ENCODE measurements at places on chromosomes 16 and 17. TPM values are rescaled to one million over a fixed set of nuclear protein-coding genes. Genes with fewer than 3 reads are reported as not detected.

Gene LDAF1
- total RNA-seq: 17.1 TPM

Gene AIPL1
- not detected for total RNA-seq

Gene CCL13
- not detected for total RNA-seq

Gene KRTAP2-1
- total RNA-seq: not detected

Gene ITGAL
- not detected for total RNA-seq

Gene TBC1D3
- total RNA-seq: not detected

Gene PSMC3IP
- 33.5 TPM for total RNA-seq

Gene ALOX15B
- 0.46 TPM for total RNA-seq

Gene GABARAP
- 637 TPM for total RNA-seq

Gene SYT17
- 12.4 TPM for total RNA-seq

Gene KRT17
- total RNA-seq: 0.99 TPM

Gene RDM1
- 3.0 TPM for total RNA-seq

Gene KRT9
- total RNA-seq: not detected

Data from A549 treated with dexamethasone at 1 μM for 4 hours (cell line).